GM23338 (cell line): ENCODE measurements at places on chromosomes 3 and 15. TPM values are rescaled to one million over a fixed set of nuclear protein-coding genes. Genes with fewer than 3 reads are reported as not detected.

The ERICH6 gene
- not detected in 2 replicates for total RNA-seq

The GPR15 gene
- not detected in 2 replicates for total RNA-seq

The SLC7A14 gene
- 0.49 and 0.58 TPM in 2 replicates for total RNA-seq

The RARB gene
- 0.14 and 0.39 TPM in 2 replicates for total RNA-seq

The ANO10 gene
- 34.6 and 48.1 TPM in 2 replicates for total RNA-seq

The MORC1 gene
- total RNA-seq: not detected in 2 replicates

The C3orf49 gene
- not detected in 2 replicates for total RNA-seq

The CPN2 gene
- 0.14 TPM in 1 of 2 replicates, not detected in the other for total RNA-seq

The STRIT1 gene
- 1.6 TPM in 1 of 2 replicates, not detected in the other for total RNA-seq

The PIGB gene
- total RNA-seq: 6.1 and 10.1 TPM in 2 replicates

The LARP6 gene
- total RNA-seq: 19.7 and 22.4 TPM in 2 replicates

The MYNN gene
- 19.4 and 20.6 TPM in 2 replicates for total RNA-seq

The FOXB1 gene
- 3.1 and 4.7 TPM in 2 replicates for total RNA-seq

The SPATA12 gene
- 0.10 TPM in 1 of 2 replicates, not detected in the other for total RNA-seq

The SERINC4 gene
- total RNA-seq: not detected in 2 replicates

The IL17RB gene
- total RNA-seq: 5.7 and 8.3 TPM in 2 replicates

The RPL39L gene
- 70.6 and 73.8 TPM in 2 replicates for total RNA-seq

The MYRIP gene
- 1.8 and 1.9 TPM in 2 replicates for total RNA-seq

The GCSAM gene
- not detected in 2 replicates for total RNA-seq

The MNS1 gene
- total RNA-seq: 2.9 and 8.9 TPM in 2 replicates

The MITF gene
- 1.9 and 4.2 TPM in 2 replicates for total RNA-seq

The NEK10 gene
- total RNA-seq: 2.0 and 2.4 TPM in 2 replicates

The NAALADL2 gene
- total RNA-seq: 2.6 TPM in 1 of 2 replicates, not detected in the other

The CSPG4 gene
- 3.6 and 4.0 TPM in 2 replicates for total RNA-seq

The GUCA1C gene
- total RNA-seq: not detected in 2 replicates

The CLDN16 gene
- total RNA-seq: not detected in 2 replicates

The SLITRK3 gene
- 1.7 and 3.2 TPM in 2 replicates for total RNA-seq

The CMTM8 gene
- total RNA-seq: 14.3 and 24.5 TPM in 2 replicates

The TGM5 gene
- total RNA-seq: not detected in 2 replicates

The FBXW12 gene
- not detected in 2 replicates for total RNA-seq

The MAPKBP1 gene
- 8.9 and 10.2 TPM in 2 replicates for total RNA-seq

The CYP8B1 gene
- total RNA-seq: not detected in 2 replicates

The OIP5 gene
- 53.1 and 61.1 TPM in 2 replicates for total RNA-seq
